ENCODE measurements at places on chromosomes 4 and X. TPM values are rescaled to one million over a fixed set of nuclear protein-coding genes. Genes with fewer than 3 reads are reported as not detected.

- no peak overlapping the region for H3K27ac ChIP-seq
- no peaks in the 10 kb centered on the region for H3K27me3 ChIP-seq
- DNase-seq, result no peak
Observed at GRCh38 chr4:81225252-81225651, 10.2 kb upstream of the PRKG2 start.

DNA sequence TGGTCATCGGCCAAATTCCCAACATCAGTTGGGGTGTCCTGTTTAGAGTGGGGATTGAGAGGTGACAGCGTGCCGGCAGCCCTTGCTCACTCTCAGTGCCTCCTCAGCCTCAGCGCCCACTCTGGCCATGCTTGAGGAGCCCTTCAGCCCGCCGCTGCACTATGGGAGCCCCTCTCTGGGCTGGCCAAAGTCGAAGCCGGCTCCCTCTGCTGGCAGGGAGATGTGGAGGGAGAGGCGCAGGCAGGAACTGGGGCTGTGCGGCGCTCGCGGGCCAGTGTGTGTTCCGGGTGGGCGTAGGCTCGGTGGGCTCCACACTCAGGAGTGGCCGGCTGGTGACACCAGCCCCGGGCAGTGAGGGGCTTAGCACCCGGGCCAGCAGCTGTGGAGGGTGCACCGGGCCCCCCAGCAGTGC is 7.1 kb upstream of the CENPU start:
- H3K36me3 ChIP-seq, result no peaks in the 10 kb centered on the region
- H3K4me3 ChIP-seq, result no peak overlapping the region
- no peaks in the 10 kb centered on the region for H3K27me3 ChIP-seq
- peaks cover 1% of the 10 kb centered on the region for H3K4me1 ChIP-seq
- no peak overlapping the region for H3K27ac ChIP-seq
- no peak for DNase-seq

Gene NLGN3
- 0.86 TPM for total RNA-seq

DNA sequence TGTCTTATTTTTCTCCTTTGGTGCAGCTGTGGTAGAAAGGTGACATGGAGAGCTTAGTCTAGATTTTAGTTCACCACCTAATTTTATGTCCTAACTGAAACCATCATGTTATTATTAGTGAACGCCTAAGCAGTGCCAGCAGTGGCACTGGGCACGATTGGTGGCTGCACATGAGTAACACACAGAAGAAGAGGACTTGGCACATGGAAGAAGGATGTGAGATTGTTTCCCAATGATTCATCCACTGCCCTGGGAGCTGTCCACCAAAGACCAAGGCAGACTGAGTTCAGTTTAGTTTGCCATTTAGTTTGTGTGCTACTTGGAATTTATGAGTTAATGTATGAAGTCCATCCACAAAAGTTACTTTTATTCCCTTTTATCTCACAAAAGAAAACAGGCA is 68.1 kb upstream of the NAP1L5 start:
- no peak for DNase-seq
- H3K27me3 ChIP-seq, result no peaks in the 10 kb centered on the region
- H3K4me1 ChIP-seq, result no peaks in the 10 kb centered on the region

Gene LRCH2
- total RNA-seq, result not detected

- DNase-seq, result no peak
- H3K4me3 ChIP-seq, result no peak overlapping the region
- H3K27me3 ChIP-seq, result no peaks in the 10 kb centered on the region
- no peaks in the 10 kb centered on the region for H3K4me1 ChIP-seq
- H3K36me3 ChIP-seq, result no peaks in the 10 kb centered on the region
Observed at GRCh38 chr4:60812811-60813210, 387.3 kb upstream of the ADGRL3 start.

Gene TEX13A
- total RNA-seq, result not detected

- no peaks in the 10 kb centered on the region for H3K4me1 ChIP-seq
- no peak for DNase-seq
- no peaks in the 10 kb centered on the region for H3K36me3 ChIP-seq
- H3K27me3 ChIP-seq, result no peaks in the 10 kb centered on the region
Observed at GRCh38 chrX:41785685-41786084, 61.7 kb downstream of the GPR82 start.

DNA sequence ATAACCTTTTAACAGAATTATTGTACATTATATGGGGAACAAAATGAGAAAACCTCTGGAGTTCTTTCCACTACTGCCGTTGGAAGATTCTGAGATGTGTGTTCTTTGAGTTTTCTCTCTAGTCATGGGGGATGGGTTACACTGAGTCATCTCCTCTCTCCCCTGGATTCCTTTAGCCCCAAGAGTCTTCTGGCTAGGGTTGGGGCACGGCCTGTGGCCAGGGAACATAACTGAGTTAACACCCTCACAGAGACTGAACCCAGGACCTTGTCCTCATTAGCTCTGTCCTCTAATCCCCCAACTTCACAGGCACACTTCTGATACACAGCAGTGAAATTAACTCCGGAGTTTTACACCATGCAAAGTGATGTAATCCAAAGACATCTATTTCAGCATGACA is 142.3 kb upstream of the F9 start:
- DNase-seq, result no peak
- H3K36me3 ChIP-seq, result no peaks in the 10 kb centered on the region
- no peak overlapping the region for H3K27ac ChIP-seq

Gene ODAM
- total RNA-seq, result not detected

Gene BGN
- not detected for total RNA-seq

GRCh38 chr4:42310806-42311205 is 86.5 kb upstream of the SHISA3 start:
- H3K4me3 ChIP-seq, result no peak overlapping the region
- no peaks in the 10 kb centered on the region for H3K36me3 ChIP-seq
- H3K27me3 ChIP-seq, result 0 out of 2 replicates have a peak, but pooled peaks cover 3% of the 10 kb centered on the region
- no peak overlapping the region for H3K27ac ChIP-seq
- H3K4me1 ChIP-seq, result no peaks in the 10 kb centered on the region

- H3K4me1 ChIP-seq, result no peaks in the 10 kb centered on the region
- no peak overlapping the region for H3K27ac ChIP-seq
- H3K27me3 ChIP-seq, result no peaks in the 10 kb centered on the region
- no peak for DNase-seq
Observed at GRCh38 chr4:22712105-22712504, 19.4 kb downstream of the GBA3 start.

DNA sequence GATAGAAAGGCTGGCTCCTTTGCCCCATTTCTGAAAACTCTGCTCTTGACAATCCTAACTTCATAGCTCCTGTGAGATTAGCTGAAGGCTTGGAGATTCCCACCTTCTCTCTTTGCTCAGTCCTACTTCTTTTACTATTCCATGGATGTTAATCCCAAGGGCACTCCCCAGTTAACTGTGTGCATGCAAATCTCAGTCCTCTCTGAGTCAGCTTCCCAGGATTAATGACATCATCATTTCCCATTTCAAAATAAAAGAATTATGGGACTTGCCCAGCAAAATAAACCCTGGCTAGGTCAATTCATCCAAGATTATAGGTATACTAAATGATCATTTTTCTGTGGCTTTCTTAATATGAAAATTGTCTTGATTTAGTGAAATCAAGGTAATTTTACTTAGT is 328.6 kb upstream of the NR3C2 start:
- no peak overlapping the region for H3K27ac ChIP-seq
- H3K27me3 ChIP-seq, result no peaks in the 10 kb centered on the region
- no peak overlapping the region for H3K4me3 ChIP-seq
- no peaks in the 10 kb centered on the region for H3K36me3 ChIP-seq
- no peaks in the 10 kb centered on the region for H3K4me1 ChIP-seq

Gene VCX
- not detected for total RNA-seq

DNA sequence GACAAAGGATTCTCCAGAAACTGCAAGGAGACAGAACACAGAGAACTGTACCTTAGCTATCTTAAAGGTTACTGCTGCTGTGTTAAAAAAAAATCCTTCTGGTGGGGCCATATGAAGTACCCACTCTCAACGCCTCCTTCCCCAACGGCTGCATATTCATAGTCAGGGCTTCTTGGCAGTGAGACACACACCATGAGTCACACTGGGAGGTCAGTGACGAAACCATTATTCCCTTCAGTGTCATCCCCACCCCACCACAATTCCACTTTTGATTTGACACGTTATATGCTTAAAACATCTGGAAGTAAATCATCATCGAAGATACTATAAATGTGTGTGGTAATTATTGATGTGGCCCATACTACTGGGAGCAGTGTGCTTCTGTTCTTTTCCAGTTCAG is 271.5 kb downstream of the LDB2 start:
- H3K27ac ChIP-seq, result no peak overlapping the region
- no peaks in the 10 kb centered on the region for H3K36me3 ChIP-seq
- DNase-seq, result no peak
- H3K27me3 ChIP-seq, result no peaks in the 10 kb centered on the region

- no peaks in the 10 kb centered on the region for H3K27me3 ChIP-seq
- peak; percentile 86 for DNase-seq
- no peak overlapping the region for H3K27ac ChIP-seq
- no peaks in the 10 kb centered on the region for H3K4me1 ChIP-seq
Observed at GRCh38 chrX:155819966-155820491, 61.1 kb upstream of the VAMP7 start.

Gene CFAP47
- 0.22 TPM for total RNA-seq

Gene PNMA6F
- total RNA-seq, result not detected

Gene WAS
- 63.4 TPM for total RNA-seq

GRCh38 chr4:118033148-118034052 is 886 bp upstream of the NDST3 start:
- H3K36me3 ChIP-seq, result no peaks in the 10 kb centered on the region
- no peaks in the 10 kb centered on the region for H3K4me1 ChIP-seq
- no peak overlapping the region for H3K4me3 ChIP-seq
- H3K27me3 ChIP-seq, result no peaks in the 10 kb centered on the region
- no peak for DNase-seq
- H3K27ac ChIP-seq, result no peak overlapping the region

GRCh38 chrX:11739776-11740175 is 18.3 kb upstream of the MSL3 start:
- no peaks in the 10 kb centered on the region for H3K4me1 ChIP-seq
- no peak overlapping the region for H3K4me3 ChIP-seq
- no peak for DNase-seq
- no peaks in the 10 kb centered on the region for H3K36me3 ChIP-seq

DNA sequence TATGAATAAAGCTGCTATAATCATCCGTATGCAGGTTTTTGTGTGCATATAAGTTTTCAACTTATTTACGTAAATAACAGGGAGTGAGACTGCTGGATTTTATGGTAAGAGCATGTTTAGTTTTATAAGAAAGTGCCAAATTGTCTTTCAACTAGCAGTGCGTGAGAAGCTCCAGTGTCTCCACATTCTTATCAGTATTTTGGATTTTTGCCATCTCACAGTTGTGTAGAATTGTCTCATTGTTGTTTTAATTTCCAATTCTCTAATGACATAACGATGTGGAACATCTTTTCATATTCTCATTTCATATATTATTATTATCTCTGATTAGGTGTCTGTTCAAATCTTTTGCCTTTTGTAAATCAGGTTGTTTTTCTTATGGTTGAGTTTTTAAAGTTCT is 49.0 kb upstream of the WDR17 start:
- peaks cover 3% of the 10 kb centered on the region for H3K4me1 ChIP-seq
- no peaks in the 10 kb centered on the region for H3K27me3 ChIP-seq
- H3K27ac ChIP-seq, result no peak overlapping the region
- H3K36me3 ChIP-seq, result no peaks in the 10 kb centered on the region
- no peak for DNase-seq

Gene TEX13B
- total RNA-seq, result not detected

Gene PSAPL1
- total RNA-seq, result not detected

Gene GPRASP1
- 2.7 TPM for total RNA-seq

All from Karpas-422 (cell line).